ENCODE measurements at places on chromosomes 7 and 10. TPM values are rescaled to one million over a fixed set of nuclear protein-coding genes. Genes with fewer than 3 reads are reported as not detected.

- no peak for DNase-seq
Observed at GRCh38 chr10:87803328-87803727, 14.7 kb downstream of the ATAD1 start.

- DNase-seq = no peak
Observed at GRCh38 chr10:118572256-118573041, 23.0 kb downstream of the PRLHR start.

DNA sequence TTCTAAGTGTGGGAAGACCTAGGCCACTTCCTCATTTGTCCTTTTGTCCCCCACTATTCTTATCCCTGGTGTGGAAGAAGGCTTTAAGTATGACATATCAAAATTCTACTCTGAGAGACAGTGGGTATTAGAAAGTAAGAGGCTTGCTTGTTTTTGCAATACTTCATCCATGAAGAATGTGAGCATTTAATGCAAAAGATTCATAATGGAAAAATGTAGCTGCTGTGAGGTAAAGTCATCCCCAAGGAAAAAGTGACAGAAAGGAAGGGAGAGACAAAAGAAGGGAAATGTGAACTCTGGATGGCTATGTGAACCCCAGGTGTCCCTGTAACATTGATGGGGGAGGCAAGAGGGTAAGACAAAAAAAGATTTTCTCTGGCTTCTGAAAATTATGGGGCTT is 607.5 kb downstream of the SORCS1 start:
- DNase-seq = no peak

The AGBL3 gene
- total RNA-seq = 2.2 TPM

Measured in osteoblast (primary cell).